ENCODE measurements at places on chromosomes 6 and 20.

GRCh38 chr6:133247581-133247980, 6.4 kb downstream of the EYA4 start:
- no peak for DNase-seq

GRCh38 chr6:90406957-90407356, 110.3 kb upstream of the BACH2 start:
- DNase-seq = no peak

- DNase-seq = peak; percentile 9
Observed at GRCh38 chr20:17749978-17750721, 50.4 kb downstream of the BANF2 start.

GRCh38 chr6:24859132-24859531, 60.4 kb upstream of the ARMH2 start:
- peak; percentile 62 for DNase-seq

DNA sequence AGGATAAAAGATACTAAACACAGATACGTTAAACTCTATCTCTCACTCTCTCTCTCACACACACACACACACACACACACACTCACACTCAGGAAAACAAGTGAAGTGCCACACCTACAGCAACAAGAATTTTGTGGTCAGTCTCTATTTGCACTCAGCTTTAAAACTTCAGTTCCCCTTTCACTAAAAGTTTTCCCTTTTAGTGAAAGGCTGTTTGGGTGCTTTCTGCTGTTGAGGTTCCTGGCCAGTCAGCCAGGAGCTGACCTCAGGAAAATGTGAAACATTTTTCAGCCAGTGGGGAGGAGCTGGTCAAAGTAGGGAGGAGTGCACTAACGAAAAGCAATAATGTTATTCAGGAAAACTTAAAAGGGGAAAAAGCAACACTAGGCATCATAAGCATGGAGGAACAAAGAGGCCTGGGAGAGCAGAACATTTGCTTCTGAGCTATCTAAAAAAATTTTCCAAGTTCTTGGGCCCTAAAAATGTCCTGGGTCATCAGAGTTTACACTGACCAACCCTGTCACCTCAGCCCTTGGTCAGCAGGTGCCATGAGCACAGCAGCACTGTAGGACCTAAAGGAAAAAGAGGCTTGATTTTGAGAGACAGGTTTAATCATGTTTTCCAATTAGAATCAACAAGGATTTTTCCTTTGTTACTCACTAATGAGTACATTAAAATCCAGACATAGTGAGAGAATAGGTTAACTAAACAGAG, 30.7 kb upstream of the NT5E start:
- DNase-seq = no peak

- DNase-seq = no peak
Observed at GRCh38 chr6:75563032-75563431, 38.6 kb upstream of the SENP6 start.

GRCh38 chr6:122692175-122692598, 82.0 kb downstream of the PKIB start:
- no peak for DNase-seq

DNA sequence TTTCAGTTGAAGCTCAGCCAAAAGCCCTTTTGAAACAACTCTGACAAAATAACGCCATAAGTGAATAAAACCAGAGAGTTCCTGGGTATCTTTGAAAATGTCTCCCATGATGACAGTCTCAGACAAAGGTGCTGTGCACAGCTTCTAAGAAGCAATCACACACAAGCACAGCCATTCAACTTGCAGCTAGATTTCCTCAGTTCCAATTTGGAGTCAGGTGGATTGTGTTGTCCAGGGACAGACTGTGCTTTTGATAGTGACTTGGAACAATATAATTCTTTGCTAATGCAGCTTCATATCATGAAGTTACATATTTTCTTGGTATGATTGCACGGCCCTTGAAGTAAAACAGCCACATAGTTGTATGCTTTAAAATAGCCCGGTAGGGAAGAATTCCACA, 105.6 kb downstream of the FARS2 start:
- no peak for DNase-seq

DNA sequence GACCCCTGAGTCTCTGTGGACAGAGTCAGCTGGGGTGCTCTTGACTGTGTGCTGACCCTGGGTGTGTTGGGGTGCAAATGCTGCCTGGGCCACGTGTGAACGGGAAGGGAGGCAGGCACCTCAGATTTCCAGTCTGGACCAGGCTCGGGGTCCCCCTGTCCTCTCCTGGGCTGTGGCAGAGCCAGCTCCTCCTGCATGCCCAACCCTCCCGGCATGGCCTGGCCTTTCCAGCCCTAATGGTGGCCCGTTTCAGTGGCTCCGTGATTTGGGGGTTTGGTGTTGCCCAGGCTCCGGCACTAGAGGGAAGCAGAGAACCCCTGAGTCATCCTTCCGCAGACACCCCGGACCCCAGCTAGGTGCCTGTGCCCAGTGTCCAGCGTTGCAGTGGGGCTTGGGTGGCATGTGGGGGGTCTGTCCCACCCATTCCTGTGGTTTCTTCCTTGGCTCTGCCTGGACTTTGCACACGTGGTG, 9.1 kb downstream of the RBM38 start:
- DNase-seq = no peak
